Activated CD8-positive, alpha-beta T cell treated with anti-CD3 and anti-CD28 coated beads, Interleukin-2, amount 10 ng/mL, durations not matched to agents 7 days and 5 days (primary cell): ENCODE measurements at places on chromosomes 3 and 15. TPM values are rescaled to one million over a fixed set of nuclear protein-coding genes. Genes with fewer than 3 reads are reported as not detected.

MANF gene
- 136 TPM for total RNA-seq

- no peak for DNase-seq
- H3K4me3 ChIP-seq: no peak overlapping the region
- H3K4me1 ChIP-seq: no peaks in the 10 kb centered on the region
- no peaks in the 10 kb centered on the region for H3K27me3 ChIP-seq
- no peak overlapping the region for H3K27ac ChIP-seq
- H3K36me3 ChIP-seq: no peaks in the 10 kb centered on the region
Measured at GRCh38 chr15:99167201-99167600, 62.3 kb downstream of the SYNM start.

ITIH3 gene
- not detected for total RNA-seq

DNA sequence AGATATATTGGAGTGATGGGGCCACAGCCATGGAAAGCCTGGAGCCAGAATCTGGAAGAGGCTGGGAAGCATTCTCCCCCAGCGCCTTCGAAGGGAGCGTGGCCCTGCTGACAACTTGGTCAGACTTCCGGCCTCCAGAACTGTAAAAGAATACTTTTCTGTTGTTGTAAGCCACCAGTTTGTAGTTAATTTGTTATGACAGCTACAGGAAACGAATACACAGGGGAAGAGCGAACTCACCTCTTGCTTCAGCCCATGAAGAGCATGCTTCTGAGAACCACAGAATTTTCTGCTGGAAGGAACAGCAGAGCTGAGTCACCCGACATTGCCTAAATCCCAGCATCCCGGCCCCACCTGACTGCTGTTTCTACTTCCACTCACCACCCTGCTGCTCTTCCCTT, 501.7 kb downstream of the SHQ1 start:
- no peaks in the 10 kb centered on the region for H3K27me3 ChIP-seq
- peak overlapping the region; percentile 69 for H3K27ac ChIP-seq
- peak; percentile 34 for DNase-seq

DNA sequence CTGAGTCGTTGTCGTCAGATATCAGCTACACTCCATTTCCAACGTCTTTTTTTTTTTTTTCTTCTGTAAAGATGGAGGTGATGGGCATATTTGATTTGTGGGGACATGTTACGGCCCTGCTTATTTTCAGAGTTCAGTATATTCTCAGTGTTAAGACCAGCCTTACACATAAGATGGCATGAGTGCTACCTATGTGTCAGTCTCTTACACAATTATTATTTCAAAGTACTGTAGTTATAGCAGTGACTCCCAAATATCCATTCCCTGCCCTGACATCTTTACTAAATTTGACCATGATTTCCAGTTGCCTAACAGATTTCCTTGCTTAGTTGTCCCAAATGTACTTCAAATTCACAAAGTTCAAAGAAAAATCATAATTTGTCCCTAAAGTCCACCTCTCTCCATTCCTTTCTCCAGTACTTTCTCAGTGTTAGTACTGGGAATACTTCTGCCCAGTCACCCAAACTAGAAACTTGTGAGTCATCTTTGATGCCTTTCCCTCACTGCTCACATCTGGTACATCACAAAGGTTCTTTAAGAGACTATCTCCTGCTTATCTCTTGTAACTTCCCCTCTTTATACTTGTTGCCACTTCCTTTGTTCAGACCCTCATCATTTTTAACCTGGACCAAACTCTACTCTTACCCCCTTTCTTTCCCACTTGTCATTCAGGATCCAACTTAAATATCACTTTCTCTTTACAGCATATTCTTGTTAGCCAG, 67.0 kb downstream of the ZNF609 start:
- DNase-seq: no peak
- H3K27me3 ChIP-seq: no peaks in the 10 kb centered on the region
- H3K4me1 ChIP-seq: peaks cover 29% of the 10 kb centered on the region

DNA sequence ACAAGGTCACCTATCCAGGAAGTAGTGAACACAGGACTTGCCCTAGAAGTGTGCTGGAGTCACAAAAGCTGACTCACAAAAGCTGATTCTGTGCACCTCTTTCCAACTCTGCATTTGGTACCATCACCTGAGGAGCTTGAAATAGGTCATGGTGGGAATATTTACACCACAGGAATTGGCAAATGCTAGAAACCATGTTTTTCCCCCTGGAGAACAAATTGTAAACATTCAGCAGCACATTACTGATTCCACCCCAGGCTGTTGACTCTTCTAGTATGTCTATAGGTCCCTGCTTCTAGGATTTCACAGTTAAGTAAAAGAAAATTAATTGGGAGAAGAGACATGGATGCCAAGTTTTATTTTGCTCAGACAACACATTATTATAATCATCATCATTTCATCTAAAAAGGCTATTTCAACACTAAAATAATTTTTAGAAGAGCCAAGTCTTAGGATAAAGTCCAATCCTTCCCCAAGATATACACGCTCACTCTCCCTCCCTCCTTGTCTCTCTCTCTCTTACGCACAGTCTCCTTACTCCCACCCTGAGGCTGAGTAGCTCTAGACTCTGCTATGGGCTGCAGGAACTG, 24.7 kb downstream of the CACNA2D2 start:
- no peaks in the 10 kb centered on the region for H3K36me3 ChIP-seq
- no peak overlapping the region for H3K27ac ChIP-seq
- peaks cover 19% of the 10 kb centered on the region for H3K4me1 ChIP-seq
- no peak for DNase-seq

DNA sequence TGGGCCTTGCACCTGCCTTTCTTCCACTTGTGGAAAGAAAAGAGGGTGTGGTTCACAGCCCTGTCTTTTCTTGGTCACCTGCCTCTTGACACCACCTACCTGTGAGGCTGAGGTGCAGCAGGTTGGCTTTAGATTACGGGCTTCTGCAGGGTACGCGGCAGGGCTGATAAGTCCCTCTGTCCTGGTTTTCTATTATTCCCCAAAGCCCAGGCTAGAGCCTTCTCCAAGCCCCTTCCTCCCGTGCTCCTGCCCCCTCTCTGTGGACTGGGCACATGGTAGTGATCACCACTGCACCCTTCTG, 44.8 kb upstream of the HACD2 start:
- no peaks in the 10 kb centered on the region for H3K36me3 ChIP-seq
- no peaks in the 10 kb centered on the region for H3K27me3 ChIP-seq
- peaks cover 2% of the 10 kb centered on the region for H3K4me1 ChIP-seq
- H3K4me3 ChIP-seq: no peak overlapping the region
- no peak overlapping the region for H3K27ac ChIP-seq

CASR gene
- not detected for total RNA-seq

DNA sequence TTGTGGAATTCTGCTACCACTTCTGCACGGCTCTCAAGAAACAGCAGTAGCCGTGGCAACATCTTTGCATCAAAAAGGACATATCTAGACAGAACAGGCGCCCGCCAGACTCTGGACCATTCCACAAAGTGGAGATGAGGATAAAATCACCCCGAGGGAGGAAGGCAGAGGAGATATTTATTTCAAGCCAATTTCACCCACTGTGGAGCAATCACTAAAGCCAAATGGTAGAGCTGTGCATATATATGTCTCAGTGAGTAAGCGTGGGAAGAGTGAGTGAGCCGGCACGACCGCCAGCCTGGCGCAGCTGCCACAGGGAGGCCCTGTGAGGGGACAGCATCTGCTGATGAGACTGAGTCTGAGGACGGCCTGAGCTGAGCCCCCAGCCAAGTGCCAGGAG, 111.3 kb downstream of the MEGF11 start:
- no peak overlapping the region for H3K27ac ChIP-seq
- H3K36me3 ChIP-seq: no peaks in the 10 kb centered on the region
- H3K4me1 ChIP-seq: peaks cover 3% of the 10 kb centered on the region
- H3K4me3 ChIP-seq: no peak overlapping the region
- no peak for DNase-seq
- H3K27me3 ChIP-seq: peaks cover 2% of the 10 kb centered on the region

DNA sequence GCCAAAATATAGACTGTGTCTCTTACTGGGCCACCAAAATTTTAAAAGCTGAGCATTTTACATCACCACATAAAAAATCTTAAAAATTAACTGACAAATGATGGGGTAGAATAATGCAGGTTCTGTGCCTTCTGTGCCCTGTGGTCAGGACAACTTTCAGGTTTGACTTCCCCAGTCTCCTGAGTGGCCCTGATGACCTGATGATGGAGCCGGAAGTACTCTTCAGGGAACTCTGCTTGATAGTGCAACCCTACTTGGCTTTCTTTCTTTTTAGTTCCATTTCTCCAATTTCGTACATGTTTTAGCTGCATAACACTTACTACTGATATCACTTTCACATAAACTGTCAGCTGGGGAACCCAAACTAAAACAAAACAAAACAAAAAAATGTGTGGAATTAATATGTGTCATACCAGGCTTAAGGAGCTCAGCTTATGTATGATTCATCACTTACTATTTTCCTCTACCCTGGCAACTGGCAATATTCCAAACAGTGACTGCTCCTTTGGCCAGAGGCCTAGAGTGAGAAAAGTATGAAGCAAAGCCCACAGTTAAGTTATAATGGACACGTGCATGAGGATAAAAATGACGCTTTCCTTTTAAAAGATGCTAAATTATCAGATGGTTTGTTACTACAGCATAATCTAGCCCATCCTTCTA, 194.3 kb downstream of the BCHE start:
- no peak overlapping the region for H3K4me3 ChIP-seq
- no peaks in the 10 kb centered on the region for H3K36me3 ChIP-seq
- no peaks in the 10 kb centered on the region for H3K27me3 ChIP-seq
- no peak for DNase-seq
- no peaks in the 10 kb centered on the region for H3K4me1 ChIP-seq

DNA sequence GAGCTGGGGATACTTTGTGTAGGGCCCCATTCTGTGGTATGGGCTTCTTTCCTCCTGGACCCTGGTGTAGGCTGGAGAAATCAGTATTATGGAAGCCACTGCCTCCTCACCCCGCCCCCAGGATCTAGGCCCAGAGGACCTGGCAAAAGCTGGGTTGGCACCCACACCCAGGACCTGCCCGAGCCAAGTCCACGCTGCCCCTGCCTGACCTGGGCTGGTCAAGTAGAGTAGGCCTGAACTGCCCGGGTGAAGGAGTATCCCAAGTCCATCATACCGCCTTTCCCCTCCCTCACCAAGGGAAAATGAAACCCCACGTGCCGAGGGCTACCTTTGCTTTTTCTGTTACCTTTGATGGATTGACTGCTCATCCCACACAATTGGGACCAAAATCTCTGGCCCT, 37.7 kb upstream of the TRAK1 start:
- no peak for DNase-seq
- no peaks in the 10 kb centered on the region for H3K27me3 ChIP-seq
- H3K4me3 ChIP-seq: no peak overlapping the region
- no peaks in the 10 kb centered on the region for H3K36me3 ChIP-seq
- peaks cover 4% of the 10 kb centered on the region for H3K4me1 ChIP-seq

DNA sequence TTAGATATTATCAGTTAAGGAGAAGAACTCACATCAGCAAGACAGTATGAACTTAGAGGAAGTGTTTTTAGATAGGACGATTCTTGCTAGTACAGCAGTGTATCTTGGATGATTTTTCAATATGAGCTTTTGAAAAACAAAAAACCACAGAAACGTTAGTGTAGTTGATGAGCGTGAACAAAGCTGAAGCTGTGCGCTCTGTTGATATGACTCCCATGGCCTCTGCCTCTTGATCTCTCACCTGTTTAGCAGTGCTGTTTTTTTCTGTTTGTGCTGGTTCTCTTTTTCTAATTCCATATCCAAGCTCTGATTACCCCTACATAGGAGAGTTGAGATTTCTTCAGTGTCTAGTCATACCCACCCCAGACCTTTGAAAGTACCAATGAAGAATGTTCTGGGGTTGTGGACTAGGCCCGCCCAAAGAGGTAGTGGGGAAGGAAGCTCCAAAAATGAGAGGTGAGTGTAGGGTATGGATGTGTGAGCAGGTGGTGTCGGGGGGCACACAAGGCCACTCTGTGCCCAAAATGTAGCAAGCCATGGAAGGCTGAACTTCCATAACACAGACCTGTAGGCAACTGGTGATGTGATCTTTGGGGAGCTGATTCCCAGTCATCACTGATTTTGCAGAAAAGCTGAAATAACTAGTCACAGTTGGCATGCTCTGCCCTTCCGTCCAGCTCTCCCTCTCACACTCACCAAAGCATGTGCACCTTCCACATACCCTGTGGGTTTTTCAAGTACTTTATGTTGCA, 20.0 kb upstream of the CMTM7 start:
- no peaks in the 10 kb centered on the region for H3K36me3 ChIP-seq
- peaks cover 34% of the 10 kb centered on the region for H3K4me1 ChIP-seq
- no peaks in the 10 kb centered on the region for H3K27me3 ChIP-seq
- no peak for DNase-seq
- peak overlapping the region; percentile 66 for H3K27ac ChIP-seq
- no peak overlapping the region for H3K4me3 ChIP-seq

GRCh38 chr3:195043607-195044339, 227.2 kb downstream of the XXYLT1 start:
- H3K27ac ChIP-seq: no peak overlapping the region
- H3K27me3 ChIP-seq: no peaks in the 10 kb centered on the region
- H3K4me1 ChIP-seq: no peaks in the 10 kb centered on the region
- H3K36me3 ChIP-seq: no peaks in the 10 kb centered on the region
- no peak overlapping the region for H3K4me3 ChIP-seq

CHDH gene
- total RNA-seq: 0.05 TPM

- no peak within 1 kb of the TSS for H3K27ac ChIP-seq
- DNase-seq: peak; percentile 23
- H3K4me3 ChIP-seq: no peak within 1 kb of the TSS
- no peaks in the 10 kb centered on the region for H3K27me3 ChIP-seq
- no peaks in the 10 kb centered on the region for H3K36me3 ChIP-seq
Measured at GRCh38 chr3:119145500-119146167, at the start of gene TEX55. Gene TEX55, plus strand, starts transcription at chr3:119146165. Its CDS starts 25 bp downstream, at chr3:119146190.

DNA sequence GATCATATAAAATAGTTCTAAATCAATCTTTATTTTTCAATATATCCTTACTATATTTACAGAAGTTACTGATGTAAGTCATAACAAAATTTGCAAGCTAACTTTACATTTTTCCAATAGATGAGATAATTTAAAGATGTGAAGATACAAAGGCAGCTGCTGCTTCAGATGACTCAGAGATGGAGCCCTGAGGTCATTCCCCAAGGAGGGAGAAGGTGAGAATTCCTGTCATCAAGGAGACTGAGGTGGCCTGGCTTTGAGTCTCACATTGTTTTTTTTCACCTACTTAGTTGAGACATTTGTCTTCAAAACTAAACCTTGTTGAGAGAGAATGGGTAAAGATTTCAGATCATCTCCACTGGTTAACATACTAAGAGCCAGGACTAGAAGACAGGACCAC, 3.9 kb upstream of the SAMD7 start:
- H3K36me3 ChIP-seq: no peaks in the 10 kb centered on the region
- no peak overlapping the region for H3K27ac ChIP-seq
- no peak overlapping the region for H3K4me3 ChIP-seq
- H3K27me3 ChIP-seq: peaks cover 5% of the 10 kb centered on the region
- H3K4me1 ChIP-seq: no peaks in the 10 kb centered on the region
- DNase-seq: no peak

SRGAP3 gene
- 5.3 TPM for total RNA-seq

GRCh38 chr3:162489853-162490252, 993.2 kb downstream of the OTOL1 start:
- no peak for DNase-seq
- no peaks in the 10 kb centered on the region for H3K4me1 ChIP-seq
- no peak overlapping the region for H3K27ac ChIP-seq
